ENCODE measurements at places on chromosomes 1 and 21. TPM values are rescaled to one million over a fixed set of nuclear protein-coding genes. Genes with fewer than 3 reads are reported as not detected.

- DNase-seq, result no peak
These were observed 121.4 kb downstream of the CCDC185 start for GRCh38 chr1:223514644-223515043.

DNA sequence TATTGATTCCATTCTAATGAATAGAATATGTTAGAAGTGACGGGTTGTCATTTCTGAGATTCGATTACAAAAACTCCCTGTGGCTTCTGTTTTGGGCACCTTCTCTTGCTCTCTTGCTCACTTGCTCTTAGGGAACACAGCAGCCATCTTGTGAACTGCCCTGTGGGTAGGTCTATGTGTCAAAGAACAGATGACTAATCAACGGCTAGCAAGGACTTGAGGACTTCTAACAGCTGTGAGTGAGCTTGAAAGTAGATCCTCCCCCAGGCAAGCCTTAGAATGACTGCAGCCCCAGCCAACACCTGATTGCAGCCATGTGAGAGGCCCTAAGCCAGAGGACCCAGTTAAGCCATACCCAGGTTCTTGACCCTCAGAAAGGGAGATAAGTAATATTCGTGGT, 49.3 kb downstream of the AZIN2 start:
- no peak for DNase-seq

- no peak for DNase-seq
These were observed 853 bp downstream of the TTC22 start for GRCh38 chr1:54800041-54800898.

DNA sequence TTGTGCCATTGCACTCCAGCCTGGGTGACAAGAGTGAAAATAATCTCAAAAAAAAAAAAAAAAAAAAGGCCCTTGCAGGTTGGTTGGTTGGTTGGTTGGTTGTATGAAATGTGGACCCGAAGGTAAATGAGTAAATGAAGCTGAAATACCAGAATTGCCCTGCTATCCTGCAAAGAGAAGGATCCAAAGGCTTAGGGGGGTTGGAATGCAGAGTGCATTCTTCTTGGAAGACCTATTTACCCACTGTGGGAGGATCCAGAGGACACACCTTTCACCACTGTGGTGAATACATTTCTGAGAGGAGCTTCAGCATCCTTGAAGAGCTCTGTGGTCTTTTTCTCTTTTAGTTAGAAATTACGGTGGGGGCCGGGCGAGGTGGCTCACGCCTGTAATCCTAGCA, 28.7 kb upstream of the EIF4G3 start:
- DNase-seq, result no peak

GRCh38 chr1:32063261-32063681, 9.5 kb upstream of the TMEM39B start:
- peak; percentile 46 for DNase-seq

DNA sequence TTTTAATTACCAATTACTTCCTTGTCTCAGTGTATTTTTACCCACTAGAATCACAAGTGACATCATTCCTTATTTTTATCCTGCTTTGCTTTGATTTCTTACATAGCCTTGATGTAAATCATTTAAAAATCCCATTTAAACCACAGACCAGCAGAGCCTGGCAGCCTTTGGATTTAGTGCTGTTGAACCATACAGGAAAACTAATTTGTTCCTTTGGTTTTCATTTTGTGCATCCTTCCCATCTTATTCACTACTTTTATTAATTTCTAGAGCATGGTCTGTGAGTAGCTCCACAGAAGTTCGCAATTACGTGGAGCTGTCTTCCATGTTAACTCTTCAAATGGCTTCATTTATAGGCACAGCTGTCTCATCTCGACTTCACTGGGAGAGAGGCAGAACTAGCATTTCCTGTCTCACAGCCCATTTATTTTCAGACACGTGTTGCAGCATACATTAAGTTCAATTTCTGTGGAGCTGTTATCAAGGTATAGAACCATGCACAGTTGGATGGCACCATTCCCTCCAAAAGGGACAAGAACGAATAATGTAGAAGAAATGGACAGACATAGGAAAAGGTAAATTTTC, 235.3 kb downstream of the MRPL39 start:
- no peak for DNase-seq

DNA sequence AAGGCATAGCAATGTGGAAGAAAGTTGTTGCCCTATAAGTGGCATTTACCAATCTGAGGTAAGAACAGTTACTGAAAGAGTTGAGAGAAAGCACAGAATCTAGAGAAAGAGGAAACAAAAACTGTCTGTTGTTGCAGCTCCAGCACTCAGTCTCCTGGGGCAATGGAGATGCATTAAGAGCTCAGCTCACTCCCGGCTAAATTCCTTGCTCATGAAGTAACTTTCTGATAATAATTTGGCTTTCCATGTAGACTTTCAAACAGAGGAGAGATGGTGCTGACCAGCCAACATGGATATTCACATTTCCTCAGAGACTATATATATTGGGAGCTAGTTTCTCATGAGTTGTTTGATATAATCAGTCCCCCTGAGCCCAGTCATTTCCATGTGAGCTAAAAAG, 135.3 kb downstream of the GDAP2 start:
- no peak for DNase-seq

GRCh38 chr1:170657275-170657853, 6.6 kb upstream of the PRRX1 start:
- DNase-seq, result no peak

DNA sequence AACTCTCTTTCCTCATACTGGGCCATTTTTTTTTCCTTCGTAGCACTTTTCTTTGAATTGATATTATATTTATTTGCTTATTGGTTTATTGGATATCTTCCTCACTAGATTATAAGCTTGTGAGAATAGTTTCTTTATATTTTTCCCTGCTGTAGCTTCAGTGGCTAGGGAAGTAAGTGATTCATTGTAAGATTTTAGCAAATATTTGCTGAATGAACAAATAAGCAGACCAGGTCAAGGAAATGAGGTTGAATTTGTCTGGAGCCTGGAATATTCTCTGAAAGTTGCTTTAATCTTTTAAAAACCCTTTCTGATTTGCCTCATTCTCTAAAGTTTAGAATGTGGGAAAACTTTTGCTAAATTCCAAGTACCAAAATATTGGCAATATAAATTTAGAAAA, 80.2 kb downstream of the RABGAP1L start:
- DNase-seq, result no peak

- no peak for DNase-seq
These were observed 732 bp downstream of the ABCG1 start for GRCh38 chr21:42219606-42220137.

DNA sequence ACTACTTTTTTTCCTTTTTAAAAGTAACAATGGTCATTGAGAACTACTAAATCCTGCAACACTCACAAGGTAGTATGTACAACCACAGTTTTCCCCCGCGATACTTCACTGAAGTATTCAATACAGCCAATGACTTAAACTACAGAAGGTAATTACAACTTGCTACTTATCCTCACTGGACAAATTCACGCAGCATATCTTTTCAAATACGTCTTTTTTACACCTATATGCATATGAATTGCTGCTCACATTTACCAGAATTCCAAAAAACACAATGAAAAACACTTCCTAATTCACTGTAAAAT, 12.4 kb downstream of the NRIP1 start:
- no peak for DNase-seq

- DNase-seq, result no peak
These were observed 2.3 kb downstream of the EXTL1 start for GRCh38 chr1:26023826-26024225.

DNA sequence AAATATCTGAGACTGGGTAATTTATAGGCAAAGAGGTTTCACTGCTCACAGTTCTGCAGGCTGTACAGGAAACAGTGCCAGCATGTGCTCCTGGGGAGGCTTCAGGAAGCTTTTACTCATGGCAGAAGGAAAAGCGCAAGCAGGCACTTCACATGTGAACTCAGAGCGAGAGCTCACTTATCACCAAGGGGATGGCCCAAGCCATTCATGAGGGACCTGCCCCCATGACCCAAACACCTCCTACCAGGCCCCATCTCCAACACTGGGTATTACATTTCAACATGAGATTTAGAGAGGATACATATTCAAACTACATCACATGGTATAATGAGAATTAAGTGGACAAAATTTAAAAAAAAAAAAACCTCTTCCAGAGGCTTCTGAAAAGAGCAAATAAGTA, 13.7 kb downstream of the WASF2 start:
- no peak for DNase-seq

DNA sequence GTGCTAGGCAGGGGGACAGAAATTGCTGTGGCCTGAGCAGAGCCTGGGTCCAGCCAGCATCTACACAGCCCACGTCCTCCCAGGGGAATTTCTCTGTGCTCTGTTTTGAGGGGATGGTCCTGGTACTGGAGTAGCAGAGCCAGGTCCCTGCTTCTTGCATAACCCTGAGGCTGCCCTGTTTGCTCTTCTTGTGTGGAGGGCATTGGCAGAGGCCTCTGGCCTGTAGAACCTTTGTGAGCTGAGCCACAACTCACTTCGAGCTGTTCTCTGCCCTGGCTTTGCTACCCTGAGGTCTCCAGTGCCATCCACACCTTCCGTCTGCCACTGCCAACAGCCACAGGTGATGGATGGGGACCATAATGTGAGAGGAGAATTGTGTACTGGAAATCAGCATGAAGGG, 101.9 kb downstream of the KCNJ15 start:
- no peak for DNase-seq

DNA sequence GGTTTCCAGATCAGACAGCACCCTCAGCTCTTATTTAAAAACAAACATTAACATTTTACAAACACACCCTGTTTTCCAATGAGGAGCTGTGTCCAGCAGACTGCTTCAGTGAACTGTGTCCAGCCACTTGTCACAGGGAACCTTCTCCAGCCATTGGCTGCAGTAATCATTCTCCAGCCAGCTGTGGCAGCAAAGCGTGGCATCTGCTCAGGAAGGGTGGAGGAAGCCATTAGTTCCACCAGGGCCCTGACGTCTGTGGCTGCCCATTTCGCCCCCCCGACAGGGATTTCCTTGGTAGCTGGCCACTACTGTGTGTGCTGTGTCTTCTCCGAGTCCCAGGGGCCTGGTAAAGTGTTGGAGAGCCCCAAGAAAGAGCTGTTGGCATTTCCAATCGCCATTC, 62.9 kb upstream of the SELENON start:
- DNase-seq, result peak; percentile 38

GRCh38 chr1:22763487-22764200, 53.0 kb downstream of the EPHB2 start:
- DNase-seq, result no peak

DNA sequence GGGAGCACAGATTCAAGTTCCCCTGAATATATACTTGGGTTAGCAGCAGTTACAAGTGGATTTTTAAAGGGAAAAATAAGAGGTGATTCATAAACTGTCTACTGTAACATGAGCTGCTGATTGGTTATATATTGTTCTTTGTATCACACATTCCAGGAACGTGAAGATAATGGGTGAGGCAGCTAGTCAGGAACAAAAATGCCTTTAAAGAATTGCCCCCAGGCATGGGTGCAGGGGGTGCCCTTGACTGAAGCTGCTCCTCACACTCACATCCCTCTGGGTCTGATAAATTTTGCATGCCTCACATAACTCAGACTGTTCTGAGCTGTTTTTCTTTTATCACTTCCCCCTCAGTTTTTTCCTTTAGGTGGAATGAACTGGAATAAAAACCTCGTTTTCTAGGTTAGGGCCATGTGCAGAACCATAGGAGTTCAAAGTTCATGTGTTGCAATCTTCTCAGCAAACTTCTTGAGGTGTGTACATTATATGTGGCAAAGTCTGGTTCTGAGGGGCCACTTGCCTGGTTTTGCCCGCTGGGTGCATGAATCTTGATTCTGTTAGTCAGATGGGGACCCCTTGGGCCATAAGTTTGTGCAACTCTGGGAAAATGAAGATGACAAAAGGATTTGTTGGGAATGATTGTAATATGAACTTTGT, 21.1 kb downstream of the TBX19 start:
- DNase-seq, result no peak

GRCh38 chr1:248306103-248306502, 2.9 kb upstream of the OR2T12 start:
- no peak for DNase-seq

DNA sequence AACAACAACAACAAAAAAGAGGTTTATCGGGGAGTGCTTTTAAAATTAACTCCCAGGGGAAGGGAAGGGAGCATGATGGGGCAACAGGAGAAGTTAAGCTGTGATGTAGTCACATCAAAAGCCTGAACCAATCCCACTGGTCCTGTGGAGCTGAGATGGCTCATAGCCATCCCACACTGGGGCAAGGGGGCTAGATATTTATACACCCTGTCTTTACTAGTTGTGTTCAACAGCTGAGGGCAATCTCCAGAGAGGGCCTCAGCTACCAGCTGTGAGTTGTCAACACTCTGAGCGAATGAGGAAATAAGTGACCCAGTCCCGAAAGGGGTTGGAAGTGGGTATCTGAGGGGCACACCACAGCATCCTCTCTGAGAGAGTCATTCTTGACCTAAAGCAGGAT, 31.0 kb upstream of the CREG1 start:
- no peak for DNase-seq

DNA sequence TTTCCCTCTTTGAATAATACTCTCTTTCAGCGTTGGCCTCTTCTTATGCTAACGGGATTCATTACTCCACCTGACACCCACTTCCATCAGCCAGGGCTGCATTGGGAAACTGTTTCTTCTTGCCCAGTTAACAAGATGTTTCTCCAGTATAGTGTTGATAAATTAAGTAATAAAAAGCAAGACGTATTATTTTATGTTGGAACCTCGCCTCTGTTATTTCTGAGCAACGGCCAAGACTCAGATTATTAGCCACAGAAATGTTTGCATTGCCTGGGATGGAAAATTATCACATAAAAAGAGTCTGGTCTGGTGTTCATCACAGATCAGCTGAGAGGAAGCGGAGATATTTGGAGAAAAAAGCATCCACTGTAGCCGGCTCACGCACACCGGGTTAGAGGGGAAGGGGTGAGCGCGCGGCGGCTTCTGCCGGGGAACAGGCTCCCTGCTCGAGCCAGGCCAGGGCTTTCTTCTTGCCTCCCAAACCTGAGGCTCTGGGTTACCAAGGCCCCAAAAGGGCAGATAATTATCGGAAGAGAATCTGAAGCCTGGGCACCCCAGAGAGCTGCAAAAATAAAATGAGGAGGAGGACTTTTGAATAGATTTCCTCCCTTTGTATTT, 189.5 kb downstream of the PRDM16 start:
- DNase-seq, result no peak

GRCh38 chr1:20174937-20175666, 10.8 kb upstream of the UBXN10 start:
- DNase-seq, result no peak

- peak; percentile 72 for DNase-seq
These were observed 23.2 kb downstream of the NUAK2 start for GRCh38 chr1:205298191-205298994.

C1orf87 gene
- polyA plus RNA-seq, result 0.27 TPM

FLAD1 gene
- 28.1 TPM for polyA plus RNA-seq

RNF186 gene
- 0.35 TPM for polyA plus RNA-seq

LENEP gene
- not detected for polyA plus RNA-seq

DCST2 gene
- 1.3 TPM for polyA plus RNA-seq

OR2T27 gene
- polyA plus RNA-seq, result not detected

GOLPH3L gene
- polyA plus RNA-seq, result 40.5 TPM

SHISAL2A gene
- 1.1 TPM for polyA plus RNA-seq

KCNK2 gene
- polyA plus RNA-seq, result 1.9 TPM

SELL gene
- polyA plus RNA-seq, result 3.5 TPM

FNDC5 gene
- 46.6 TPM for polyA plus RNA-seq
